ENCODE measurements at places on chromosomes 1 and 21. TPM values are rescaled to one million over a fixed set of nuclear protein-coding genes. Genes with fewer than 3 reads are reported as not detected.

CHI3L2 gene
- 0.55 TPM for total RNA-seq

ERRFI1 gene
- 8.6 TPM for total RNA-seq

CITED4 gene
- total RNA-seq: 0.55 TPM

LRRC71 gene
- not detected for total RNA-seq

MLLT11 gene
- total RNA-seq: 3.6 TPM

NR1I3 gene
- not detected for total RNA-seq

YY1AP1 gene
- 24.9 TPM for total RNA-seq

PLEKHA6 gene
- not detected for total RNA-seq

NPHS2 gene
- not detected for total RNA-seq

NCMAP gene
- not detected for total RNA-seq

- no peak for DNase-seq
Measured at GRCh38 chr1:36965275-36966159, 68.8 kb downstream of the GRIK3 start.

- DNase-seq: no peak
Measured at GRCh38 chr1:17116643-17117042, 2.6 kb downstream of the PADI2 start.

DNA sequence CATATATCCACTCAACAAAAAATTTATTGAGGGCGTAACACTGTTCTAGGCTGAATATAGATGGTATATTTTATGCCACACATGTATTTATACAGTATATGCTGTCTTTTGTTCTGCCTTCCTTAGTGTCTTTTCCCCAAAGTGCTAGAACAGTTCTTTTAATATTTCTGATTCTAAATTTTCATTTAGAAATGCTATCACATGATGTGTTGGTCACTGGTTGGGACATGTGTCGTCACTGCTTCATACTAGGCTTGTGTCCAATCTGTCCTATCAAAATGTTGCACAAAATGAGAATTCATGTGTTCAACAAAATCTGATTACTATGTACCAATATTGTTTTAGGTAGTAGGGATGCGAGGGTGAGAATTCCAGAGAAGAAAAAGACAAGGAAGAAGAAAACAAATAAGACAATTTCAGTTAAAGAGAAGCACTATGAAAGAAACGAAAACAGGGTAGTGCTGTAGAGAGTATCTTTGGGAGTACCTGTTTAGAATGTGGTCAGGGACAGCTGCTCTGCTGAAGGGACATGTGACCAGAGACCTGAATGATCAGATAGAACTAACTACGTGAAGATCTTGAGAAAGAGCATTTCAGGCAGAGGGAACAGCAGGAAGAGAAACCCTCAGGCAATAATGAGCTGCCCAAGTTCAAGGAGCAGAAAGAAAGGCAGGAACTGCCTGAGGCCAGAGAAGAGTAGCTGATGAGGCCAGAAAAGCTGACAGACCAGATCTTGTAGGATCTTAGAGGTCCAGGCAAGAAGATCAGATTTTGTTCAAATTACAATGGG lies 1.3 kb downstream of the KMO start:
- peak; percentile 33 for DNase-seq

- no peak for DNase-seq
Measured at GRCh38 chr1:167629681-167630567, at the start of gene RCSD1. Gene RCSD1 (plus strand): TSS chr1:167630232. CDS start chr1:167630424, 192 bp downstream.

DNA sequence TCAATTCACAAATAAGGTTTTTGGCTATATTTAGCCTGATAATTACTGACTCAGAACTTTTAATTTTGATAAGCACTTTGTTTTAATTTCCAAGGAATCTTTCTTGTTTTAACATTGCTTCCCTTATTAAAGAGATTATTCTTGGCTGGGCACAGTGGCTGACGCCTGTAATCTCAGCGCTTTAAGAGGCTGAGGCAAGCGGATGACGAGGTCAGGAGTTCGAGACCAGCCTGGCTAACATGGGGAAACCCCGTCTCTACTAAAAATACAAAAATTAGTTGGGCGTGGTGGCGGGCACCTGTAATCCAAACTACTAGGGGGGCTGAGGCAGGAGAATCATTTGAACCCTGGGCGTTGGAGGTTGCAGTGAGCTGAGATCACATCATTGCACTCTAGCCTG lies 13.8 kb downstream of the ALG14 start:
- DNase-seq: no peak

- DNase-seq: no peak
Measured at GRCh38 chr1:32272557-32273390, 19.1 kb upstream of the HDAC1 start.

DNA sequence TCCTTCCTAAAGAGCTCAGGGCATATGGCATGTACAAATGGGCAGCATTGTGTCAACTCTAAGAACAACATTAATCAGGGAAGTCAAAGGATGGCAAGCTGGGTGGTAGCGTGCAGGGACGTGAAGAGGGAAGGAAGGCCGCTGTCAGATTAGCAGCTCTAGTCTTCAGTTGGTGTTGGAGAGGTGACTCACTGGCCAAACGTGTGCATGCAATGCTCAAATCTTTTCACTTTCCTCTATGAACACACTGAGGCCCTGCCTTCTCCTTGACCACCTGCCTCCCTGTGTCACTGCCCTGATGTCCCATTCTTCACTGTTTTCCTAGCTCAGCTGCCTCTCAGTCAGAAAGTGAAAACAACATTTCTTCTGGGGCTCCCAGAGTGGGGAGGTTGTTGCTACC lies 5.9 kb upstream of the PIGR start:
- DNase-seq: no peak

DNA sequence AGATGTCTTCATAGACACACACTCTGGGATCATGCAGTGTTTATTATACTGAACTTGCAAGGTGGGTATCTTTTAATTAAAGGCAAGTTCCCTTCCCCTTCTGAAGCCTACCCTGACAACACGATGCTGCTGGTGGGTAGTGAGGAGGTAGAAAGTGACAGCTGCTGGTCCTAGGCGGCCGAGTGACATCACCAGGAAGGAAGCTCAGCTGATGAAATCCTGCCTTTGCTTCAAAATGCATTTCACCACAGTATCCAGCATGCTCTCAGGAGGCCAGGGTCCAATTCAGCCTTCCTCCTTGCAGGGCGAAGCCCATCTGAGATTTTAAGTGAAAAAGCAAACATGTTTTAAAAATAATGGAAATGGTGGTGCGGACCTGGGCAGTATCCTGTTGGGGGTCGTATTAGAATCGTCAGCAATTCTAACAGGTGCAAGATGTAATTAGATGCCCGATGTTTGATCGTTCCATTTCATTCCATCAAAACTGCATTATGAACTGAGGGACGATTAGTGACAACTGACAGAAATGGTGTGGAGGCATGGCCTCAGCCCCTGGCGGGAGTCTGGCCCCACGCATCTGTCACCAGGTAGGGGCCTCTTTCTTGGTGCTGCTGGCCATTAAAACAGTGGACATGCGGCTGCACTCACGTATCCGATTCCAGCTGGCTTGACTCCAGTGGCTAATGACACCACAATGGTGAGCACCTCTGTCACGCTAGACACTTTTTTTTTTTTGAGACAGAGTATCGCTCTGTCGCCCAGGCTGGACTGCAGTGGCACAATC lies 324.8 kb upstream of the C1orf174 start:
- DNase-seq: no peak

DNA sequence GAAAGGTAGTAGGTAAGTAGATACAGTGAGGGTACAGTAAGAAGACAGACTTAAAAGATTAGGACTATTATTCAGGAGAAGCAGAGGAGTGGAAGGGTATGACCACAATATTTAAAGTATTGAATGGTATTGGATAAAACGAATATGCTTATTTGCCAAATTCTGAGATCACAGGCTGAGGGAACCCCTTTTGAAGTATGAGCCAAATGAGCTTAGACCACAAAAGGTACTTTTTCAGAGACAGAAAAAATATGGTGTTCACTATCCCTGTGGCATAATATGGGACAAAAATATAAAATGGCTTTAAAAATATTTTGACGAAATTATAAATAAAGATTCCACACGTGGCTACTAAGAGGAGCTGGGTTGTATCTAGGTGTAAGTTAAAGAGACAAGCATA lies 880 bp upstream of the MTF2 start:
- DNase-seq: no peak

DNA sequence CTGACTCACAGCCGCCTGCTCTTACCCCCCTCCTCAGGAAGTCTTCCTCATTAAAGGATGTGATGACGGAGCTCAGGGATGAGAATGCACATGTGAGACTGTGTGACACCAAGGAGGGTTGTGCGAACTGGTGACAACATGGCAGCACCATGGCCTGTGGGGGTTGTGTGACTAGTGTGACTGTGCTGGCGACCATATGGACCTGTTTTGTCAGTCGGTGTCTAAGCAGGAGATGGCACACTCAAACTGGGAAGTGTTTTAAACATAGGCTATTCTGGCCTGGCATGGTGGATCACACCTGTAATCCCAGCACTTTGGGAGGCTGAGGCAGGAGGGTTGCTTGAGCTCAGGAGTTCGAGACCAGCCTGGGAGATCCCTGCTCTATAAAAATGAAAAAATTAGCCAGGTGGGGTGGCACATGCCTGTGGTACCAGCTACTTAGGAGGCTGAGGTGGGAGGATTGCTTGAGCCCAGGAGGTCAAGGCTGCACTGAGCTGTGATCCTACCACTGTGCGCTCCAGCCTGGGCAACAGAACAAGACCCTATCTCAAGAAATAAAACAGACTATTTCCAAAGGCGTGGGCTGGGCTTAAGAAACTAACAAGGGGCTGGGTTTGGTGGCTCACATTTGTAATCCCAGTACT lies 7.4 kb downstream of the TRNP1 start:
- DNase-seq: no peak

- DNase-seq: no peak
Measured at GRCh38 chr21:36962098-36962780, 4.2 kb downstream of the HLCS start.

DNA sequence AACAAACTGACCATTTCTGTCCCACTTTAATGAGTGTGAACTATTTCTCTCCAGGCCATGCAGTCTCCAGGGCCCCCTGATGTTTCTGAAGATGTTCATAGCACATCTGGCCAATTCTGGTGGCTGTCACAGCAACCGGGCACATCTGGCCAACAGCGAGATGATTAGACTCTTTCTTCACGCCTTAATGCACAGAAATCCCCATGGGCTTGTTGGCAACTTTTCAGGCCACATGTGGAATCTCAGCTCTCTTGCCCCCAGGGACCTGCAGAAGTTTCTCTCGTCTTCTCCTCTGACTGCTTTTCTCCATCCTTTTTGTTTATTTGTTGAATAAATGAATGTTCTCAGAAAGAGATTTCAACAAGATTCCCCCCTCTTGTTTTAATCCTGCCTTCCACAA lies 71.2 kb upstream of the HMGB4 start:
- DNase-seq: no peak

DNA sequence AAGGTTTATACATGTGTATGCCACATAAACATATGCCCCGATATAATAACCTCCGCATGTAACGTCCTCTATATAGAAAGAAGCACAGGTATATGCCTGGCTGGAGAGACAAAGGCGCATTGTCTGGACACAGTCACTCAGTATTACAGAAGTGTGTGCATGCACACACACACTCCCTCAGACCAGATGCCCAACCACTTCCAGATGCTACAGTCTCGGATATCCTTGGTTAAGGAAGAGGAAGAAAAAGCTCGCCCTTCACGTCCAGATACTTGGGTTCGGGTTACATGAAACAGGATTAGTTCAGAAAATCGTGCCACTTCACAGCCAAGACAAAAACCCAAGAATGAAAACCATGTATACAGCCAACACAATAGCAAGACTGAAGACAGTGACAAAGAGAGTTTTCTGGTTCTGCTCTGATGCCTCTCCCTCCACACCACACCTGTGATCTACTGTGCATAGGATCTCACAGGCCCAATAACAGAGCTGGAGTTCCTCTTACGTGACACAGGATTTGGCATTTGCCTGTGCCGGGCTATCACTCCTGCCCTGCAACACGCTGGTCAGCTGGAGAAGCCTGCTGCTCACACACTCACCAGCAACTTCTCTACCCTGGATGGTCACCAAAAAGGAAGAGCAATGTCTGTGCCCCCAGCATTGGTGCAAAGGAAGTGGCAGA lies 75.0 kb downstream of the SSBP3 start:
- peak; percentile 7 for DNase-seq

DNA sequence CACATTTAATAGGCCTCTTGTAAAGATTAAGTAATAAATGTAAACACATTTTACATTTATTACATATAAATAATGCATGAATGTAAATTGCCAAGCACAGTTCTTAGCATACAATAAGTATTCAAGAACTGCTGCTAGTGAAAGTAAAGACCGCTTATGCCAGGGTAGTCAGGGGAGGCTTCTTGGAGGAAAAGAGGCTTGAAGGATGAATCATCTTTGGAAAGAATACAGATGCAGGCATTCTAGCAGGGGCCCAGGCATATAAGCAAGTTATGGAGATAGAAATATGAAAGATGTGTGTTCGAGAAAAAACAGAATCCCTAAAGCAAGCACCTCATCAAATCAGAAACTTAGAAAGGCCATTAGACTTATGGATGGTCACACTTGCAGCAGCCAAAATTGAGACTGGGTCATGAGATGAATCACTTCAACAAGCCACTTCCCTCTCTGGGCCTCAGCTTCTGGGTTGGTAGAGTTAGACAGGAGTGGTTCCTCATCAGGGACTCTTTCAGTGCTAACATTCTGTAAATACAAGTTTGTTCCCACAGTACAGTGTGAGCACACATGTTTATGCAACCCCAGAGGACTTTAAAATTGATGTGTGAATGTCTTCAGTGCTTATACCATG lies 79.8 kb upstream of the ROR1 start:
- DNase-seq: no peak

GRCh38 chr1:242178924-242179708 lies 180.2 kb upstream of the MAP1LC3C start:
- no peak for DNase-seq

GRCh38 chr1:244456586-244456985 lies 4.5 kb upstream of the CATSPERE start:
- DNase-seq: no peak

DNA sequence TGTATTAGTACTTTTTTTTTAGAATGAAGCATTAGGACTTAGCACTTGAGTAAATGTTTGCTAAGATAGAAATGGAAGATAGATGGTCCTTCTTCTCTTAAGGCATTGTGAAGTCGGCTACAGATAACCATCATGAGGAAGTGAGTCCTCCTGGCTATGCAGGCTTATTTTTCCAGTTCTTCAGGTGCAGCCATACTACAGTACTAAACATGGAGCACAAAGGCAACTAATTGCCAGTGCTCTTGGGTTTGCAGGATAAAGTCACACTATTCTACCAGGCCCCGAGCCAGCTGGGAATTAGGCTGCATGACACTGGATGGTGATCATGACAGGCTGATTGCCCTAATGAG lies 197.3 kb upstream of the SGIP1 start:
- DNase-seq: no peak

- DNase-seq: no peak
Measured at GRCh38 chr1:180527101-180527669, 24.8 kb upstream of the ACBD6 start.

- DNase-seq: no peak
Measured at GRCh38 chr1:179709841-179710329, 33.2 kb upstream of the FAM163A start.

- DNase-seq: no peak
Measured at GRCh38 chr21:31725202-31725839, 6.6 kb downstream of the SCAF4 start.

DNA sequence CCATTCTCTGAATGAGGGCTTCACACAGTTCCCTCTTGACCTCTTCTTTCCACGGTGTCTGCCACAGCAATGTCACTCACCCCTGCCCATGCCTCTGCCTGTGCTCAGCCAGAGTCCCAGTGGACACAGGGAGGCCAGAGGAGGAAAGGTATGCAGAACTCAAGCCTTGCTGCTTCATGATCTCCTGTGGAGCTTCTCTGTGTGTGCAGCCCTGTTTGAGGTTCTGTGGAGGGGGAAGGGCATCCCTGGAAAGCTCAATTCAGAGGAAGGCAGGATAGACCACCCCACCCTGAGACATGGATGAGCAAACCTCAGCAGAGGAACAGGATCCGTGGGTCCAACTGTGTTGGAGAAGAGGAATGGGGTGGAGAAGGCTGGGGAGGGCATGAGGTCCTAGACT lies 2.0 kb downstream of the HCN3 start:
- DNase-seq: no peak
